ENCODE measurements at places on chromosomes 7 and 10.
A peak's percentile ranks its signal among the peaks of the same experiment; 100 is the strongest.

DNA sequence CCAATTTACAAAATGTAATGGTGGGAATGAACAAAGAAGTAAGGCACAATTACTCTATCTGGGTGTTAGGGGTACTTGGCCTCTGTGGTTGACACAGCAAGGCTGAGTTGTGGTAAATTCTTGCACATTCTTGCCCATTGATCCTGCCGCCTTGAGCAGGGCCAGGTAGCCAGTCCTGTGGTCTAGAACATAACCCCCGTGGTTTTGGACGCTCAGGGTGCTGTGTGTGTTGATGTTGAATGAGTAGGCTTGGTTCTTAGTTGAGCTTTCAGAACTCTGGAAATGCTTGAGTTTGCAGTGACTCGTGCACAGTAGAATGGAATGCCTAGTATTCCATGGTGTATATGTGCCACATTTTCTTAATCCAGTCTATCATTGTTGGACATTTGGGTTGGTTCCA, 42.3 kb upstream of the CDHR3 start:
- peak; percentile 22 for DNase-seq

- DNase-seq, result no peak
These were observed 68.1 kb upstream of the ITPRID1 start for GRCh38 chr7:31445686-31446355.

- no peak for DNase-seq
These were observed 47.3 kb upstream of the TRIL start for GRCh38 chr7:29005406-29005805.

DNA sequence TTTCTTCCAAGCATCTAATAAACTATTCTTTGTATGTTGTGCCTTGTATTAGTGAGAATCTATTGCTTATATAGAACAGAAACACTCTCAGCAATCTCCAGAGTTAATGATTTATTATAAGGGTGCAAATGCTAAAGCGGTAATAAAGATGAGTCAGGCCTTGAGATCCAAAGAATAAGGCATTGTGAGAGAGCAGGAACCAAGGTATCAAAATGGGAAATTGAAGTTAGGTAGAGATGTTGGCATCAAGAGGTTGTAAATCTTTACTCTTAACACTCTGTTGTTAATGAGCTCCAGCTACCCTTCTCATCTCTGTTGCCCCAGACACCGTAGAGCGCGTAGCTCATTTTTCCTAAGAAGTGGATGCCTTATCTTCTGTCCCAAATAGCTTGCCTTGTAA, 375.2 kb downstream of the ARL4A start:
- no peak for DNase-seq

- DNase-seq, result peak; percentile 30
These were observed 106.5 kb upstream of the PRR15 start for GRCh38 chr7:29457141-29457561.

DNA sequence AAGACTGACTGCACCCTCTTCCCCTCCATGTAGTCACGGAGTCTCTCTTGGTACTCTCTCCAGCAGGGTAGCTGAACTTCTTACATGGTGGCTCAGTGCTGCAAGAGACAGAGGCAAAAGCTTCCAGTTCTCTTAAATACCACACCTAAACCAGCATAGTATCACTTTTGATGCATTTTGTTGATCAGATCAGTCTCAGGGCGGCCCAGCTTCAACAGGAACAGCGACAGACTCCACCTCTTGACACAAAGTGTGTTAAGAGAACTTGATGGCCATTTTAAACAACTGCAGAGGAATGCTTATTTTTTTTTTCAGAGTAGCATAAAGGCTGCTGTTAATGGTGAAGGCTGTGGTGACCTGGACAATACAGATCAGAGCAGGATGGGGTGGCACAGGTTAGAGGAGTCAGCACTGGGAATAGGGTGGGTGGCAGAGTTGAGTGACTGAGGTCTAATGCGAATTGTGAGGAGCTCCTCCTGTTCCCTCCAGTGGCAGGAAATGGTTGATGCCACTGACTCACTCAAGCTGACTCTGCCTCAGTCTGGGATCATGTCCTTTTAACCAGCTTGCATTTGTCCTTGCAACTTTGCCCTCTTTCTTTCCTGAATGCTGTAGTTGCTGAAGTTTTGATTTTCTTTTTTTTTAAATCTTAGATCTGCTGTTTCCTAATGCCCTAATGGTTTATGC, 17.3 kb downstream of the MGAM start:
- DNase-seq, result no peak

DNA sequence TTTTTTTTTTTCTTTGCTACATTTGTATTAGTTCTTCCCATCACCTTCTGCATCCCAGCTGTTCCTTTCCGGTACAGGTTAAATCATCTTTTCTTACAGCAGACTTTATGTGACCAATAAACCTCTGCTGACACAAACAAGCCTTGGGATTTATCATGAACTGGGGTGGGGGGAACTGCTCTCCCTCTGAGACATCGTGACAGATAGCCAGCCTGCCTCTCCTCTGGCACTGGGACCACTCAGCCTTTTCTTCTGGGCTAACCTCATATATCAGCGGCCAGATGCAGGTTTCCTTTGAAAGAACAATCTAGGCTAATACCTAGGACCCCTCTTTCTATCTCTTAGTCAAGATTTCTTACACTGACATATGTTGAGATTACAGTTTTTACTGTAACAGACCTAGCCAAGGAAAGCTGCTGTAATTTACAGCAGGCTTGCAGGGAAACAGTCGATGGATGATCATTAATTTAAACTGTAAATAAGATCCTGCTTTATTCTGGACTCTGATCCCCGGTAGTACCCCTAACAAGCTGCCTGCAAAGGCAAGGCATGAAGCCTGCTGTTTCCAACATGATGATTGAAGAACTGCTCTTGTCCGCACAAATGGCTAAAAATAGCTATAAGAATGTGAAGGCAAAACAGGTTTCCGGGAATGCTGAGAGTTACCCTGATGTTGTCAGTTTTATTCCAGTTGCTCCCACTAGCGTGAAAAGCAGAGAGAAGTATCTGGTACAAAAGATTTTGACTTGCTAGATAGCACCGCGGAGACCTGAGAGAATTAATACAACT, 338.7 kb downstream of the SORCS1 start:
- DNase-seq, result no peak

DNA sequence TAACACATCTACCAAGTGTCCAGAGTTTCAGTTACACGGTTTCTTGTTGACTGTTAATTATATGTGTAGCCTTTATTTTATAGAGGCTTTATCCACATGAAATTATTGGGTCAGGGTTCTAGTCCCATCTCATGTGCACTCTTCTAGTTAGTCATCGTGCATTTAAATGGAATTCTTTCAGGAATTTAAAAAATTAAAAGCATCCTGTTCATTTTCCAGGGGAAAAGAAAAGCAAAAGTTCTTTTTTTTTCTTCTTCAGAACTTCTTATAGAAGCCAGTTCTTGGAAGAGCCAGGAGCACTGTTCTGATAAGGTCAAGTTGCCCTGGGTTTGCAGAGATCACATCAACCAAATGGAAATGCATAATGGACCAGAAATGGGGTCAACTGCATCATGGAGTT, 324.7 kb downstream of the INHBA start:
- DNase-seq, result no peak

- no peak for DNase-seq
These were observed 113.1 kb downstream of the INPP5A start for GRCh38 chr10:132650611-132651250.

DNA sequence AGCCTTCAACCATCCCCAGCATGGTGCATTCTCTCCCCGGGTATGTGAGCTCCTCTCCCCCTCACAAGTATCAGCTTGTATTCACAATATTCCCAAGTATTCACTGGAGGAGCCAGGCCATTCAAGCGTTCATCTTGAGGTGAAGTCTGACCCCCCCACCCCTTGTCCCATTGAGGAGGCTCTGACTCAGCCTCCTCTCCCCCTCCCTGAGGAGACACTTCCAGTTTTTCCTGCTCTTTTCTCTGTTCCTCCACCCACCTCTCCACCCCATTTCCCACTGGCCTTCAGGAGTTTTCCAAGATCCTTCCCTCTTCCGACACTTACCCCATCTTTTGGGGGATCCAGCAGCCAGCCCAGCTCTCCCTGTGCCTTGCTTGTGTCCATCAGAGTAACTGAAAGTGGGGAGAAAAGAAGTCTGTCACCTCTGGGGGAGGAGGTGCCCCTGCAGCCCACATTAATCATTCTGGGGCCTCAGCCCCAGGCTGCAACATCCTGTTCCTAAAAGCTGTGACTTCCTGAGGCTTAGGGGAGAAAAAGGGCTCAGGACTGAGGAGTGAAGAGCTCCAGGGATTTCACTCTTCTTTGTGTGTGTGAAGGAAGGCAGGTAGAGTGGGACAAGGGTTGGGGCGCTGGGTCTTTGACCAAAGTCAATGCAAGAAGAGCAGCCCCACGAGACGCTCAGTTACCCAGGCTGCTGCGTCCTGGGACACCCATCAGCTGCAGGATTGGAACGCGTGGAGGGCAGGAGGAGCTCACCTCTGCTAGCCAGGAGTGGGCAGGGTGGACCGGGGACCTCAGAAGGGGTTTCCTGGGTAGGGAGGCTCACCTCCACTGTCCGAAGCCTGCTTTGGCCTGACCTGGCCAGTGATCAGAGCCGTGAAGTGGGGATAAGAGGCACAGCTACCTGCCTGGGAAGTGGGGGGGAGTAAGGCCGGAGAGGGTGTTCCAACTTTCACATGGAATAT, 1.1 kb downstream of the EPHA1 start:
- DNase-seq, result no peak

GRCh38 chr7:76369018-76369417, 10.2 kb upstream of the YWHAG start:
- no peak for DNase-seq

DNA sequence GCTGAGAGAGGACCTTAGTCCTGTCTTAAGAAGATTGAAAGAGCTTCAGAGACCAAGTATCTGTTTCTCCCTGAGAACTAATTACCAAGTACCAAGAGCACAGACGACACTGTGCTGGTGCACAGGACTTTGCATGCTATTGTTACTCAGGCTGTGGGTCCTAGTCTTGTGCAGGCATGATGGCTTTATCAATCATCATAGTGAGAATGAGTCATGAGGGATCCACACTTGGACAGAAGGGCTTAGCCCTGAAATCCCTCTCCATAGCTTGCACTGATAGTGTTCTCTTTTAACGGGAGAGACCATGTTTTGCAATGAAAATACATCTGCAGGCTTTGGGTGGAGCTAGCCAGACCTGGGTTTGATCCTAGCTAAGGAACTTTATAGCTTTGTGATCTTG, 93.3 kb downstream of the SORCS3 start:
- DNase-seq, result no peak

GRCh38 chr10:1654247-1654646, 83.1 kb downstream of the ADARB2 start:
- DNase-seq, result no peak

DNA sequence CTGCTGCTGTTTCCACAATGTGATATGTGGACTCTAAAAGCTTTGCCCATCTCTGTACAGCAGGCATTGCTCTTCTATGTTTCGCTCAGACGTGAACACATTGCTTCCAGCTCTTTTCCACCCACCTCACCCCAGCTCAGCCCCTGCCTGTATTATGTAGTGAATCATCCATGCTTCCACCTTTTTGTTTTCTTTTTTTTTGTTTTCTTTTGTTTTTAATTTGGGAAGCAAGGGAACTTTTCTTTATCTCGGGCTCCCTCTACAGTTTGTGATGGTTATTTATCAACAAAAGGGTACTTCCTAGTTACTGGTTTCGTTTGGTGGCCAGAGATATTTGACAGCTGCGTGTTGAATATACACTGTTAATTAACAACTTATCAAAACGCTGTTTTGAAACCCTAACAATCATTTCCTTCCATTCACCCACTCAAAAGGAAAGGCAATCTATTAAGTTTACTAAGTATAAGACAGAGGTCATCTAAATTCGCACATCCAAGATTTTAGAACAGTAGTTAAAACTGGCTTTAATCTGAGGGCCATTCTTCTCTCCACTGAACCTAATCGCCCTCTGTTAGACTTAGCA, 127.9 kb upstream of the STK17A start:
- peak; percentile 49 for DNase-seq

GRCh38 chr7:102417105-102417504, 16.3 kb upstream of the ORAI2 start:
- DNase-seq, result no peak

- DNase-seq, result no peak
These were observed 10.3 kb upstream of the DNAAF5 start for GRCh38 chr7:716222-716621.

GRCh38 chr10:116742367-116743265, at the start of gene HSPA12A:
Gene HSPA12A (minus strand): TSS chr10:116742566. CDS start chr10:116742469, 97 bp downstream.
- DNase-seq, result peak; percentile 90

- DNase-seq, result no peak
These were observed 68.6 kb downstream of the ZMIZ1 start for GRCh38 chr10:79137300-79137756.

DNA sequence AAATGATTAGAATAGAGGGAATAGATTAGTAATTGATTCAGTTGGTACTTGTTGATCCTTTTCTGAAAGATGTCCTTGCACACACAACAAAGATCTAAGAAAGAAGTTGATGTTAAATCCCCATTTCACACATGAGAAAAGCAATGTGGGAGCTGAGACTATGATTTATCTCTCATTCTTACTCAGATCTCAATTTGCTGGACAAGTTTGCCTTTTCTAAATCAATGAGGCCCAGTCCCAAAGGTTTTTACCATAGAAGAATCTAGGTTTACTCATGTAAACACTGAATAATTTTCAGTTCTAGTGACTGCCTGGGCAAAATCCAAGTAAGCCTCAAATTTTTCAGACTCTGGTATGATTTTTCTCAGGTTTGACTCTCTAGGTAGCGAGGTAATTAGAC, 25.5 kb upstream of the PLXNA4 start:
- no peak for DNase-seq

DNA sequence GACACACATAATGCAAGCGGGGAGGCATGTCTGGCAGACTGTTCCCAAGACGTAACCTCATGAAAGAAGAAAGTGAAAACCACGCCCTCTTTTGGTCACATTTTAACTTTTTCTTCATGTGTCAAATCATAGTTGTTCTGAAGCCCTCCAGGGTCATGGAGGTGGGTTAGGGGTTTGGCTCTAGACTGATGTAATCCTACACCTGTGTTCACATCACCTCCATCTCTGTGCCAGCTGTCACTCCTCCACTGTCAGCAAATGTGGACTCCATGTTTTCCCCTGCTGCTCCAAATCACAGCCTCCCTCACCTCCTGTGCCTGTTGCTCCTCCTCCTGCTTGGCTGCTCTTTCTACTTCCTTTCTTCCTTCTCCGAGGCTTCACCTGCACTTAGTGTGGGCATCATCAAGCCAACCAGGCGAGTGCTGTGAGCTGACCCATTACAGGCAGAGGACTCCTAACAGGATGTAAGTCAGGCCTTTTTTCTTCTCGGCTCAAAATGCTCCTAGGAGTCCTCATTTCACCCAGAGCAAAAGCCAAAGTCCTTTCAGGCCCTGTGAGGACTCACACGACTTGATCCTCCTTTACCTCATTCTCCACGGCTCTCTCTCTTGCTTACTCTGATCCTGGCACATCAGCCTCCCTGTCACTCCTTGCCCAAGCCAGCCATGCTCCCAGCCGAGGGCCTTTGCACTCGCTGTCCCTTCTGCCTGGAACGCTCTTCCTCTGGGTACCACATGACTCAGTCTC, 66.4 kb upstream of the IFRD1 start:
- no peak for DNase-seq

GRCh38 chr10:14093730-14094484, 236.8 kb downstream of the FRMD4A start:
- peak; percentile 65 for DNase-seq

Measured in HFFc6 (cell line).